ENCODE measurements at places on chromosomes 3 and 15.

- no peak for DNase-seq
Measured at GRCh38 chr3:48467110-48467454, 20.5 kb downstream of the ATRIP start.

DNA sequence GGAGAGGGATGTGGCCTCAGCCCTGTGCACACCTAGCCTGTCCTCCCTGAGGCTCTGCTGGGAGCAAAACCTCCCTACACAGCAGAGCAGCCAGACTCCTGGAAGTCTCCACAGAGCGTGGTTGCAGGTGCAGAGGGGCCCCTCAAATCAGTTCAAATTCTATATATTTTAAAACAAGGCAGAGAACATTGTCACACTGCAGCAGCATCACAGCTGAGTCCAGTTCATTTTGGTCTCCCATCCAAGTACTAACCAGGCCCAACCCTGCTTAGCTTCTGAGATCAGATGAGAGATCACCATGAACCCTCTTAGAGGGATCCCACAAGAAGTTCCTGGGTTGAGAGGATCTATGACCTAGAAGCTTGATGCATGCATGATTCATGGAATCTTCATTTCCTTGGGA is 331.0 kb upstream of the RGMA start:
- no peak for DNase-seq

DNA sequence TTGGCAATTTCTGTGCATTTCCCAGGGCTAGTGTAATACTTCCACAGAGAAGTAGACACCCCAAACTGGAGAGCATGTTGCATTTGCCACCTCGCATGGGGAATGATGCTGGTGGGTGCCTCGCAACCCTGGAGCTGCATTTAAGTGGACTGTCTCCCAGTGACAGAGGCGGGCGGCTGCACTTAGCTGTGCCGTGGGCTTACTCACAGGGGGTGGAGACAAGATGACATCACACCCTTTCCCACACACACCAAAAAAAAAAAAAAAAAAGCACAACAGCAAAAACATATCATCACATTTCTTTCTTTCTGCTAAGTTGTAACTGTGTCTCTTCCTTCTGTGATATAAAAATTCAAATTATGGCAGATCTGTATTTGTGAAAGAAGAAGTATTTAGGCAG is at the start of gene ABI3BP:
Gene ABI3BP (minus strand): TSS at position 113 of the 400 bp plus-strand sequence. CDS start 37 bp downstream, at position 76.
- DNase-seq, result peak; percentile 16

DNA sequence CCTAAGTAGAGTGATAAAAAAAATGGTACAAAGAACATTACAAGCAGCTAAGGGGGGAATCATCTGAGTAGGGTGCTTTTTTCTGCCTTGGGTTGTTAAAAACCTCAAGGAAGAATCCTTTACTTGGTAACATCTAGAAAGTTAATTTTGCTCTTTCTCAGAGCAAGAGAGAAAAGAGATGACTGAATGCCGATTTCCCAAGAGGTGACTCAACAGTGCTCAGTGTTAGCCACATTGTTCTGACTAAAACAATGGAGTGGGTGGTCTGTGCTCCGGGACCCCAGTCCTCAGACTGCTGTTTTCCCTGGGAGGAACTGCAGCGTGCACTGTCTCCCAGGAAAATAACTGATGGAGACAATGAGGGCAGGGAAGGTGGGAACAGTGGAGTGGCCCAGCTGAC is 41.1 kb upstream of the RASGRP1 start:
- no peak for DNase-seq

DNA sequence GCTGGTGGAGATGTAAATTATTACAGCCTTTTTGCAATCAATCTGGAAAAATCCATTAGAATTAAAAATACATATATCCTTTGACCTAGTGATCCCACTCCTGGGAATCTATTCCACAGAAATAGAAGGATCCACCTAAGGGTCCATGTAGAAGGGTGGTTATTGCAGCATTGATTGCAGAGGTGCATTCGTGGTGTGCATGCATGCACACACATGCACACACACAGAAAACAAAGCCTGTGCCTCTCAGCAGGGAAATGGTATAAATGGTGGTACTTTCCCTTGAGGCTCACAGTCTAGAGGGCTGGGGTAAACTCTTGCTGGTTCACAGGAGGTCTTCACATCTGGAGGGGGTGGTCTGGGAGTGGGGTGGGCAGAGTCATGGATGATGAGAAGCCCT is 19.4 kb upstream of the ADPGK start:
- DNase-seq, result no peak

DNA sequence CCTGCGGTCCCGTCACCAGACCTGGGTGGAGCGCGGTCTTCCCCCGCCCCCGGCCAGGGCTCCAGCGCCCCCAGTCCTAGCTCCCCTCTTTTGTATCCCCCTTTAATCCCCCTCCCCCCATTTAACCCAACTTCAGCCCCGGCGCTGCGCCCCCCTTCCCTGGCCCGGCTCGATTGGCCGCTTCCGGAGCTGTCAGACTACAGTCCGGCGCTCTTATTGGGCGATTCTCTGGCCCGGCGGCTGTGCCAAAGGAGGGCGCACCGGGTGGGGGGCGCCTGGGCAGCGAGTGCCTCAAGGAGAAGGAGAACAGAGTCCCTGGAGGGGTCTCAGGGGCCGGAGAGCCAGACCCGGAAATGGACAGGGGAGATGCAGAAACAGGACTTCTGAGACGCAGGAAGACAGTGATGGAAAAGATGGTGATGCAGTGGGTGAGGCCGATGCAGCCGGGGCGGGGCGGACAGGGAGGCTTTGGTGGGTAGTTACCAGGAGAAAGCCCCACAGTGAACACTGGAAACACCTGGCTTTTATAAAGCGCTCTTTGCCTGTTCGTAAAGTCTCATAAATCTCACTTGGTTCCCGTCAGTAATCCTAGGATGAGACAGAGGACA is 1.2 kb upstream of the ADCY5 start:
- no peak for DNase-seq

- DNase-seq, result no peak
Measured at GRCh38 chr3:38168151-38169026, 3.1 kb downstream of the OXSR1 start.

GRCh38 chr3:188812198-188812597 is 359.6 kb upstream of the TPRG1 start:
- no peak for DNase-seq

DNA sequence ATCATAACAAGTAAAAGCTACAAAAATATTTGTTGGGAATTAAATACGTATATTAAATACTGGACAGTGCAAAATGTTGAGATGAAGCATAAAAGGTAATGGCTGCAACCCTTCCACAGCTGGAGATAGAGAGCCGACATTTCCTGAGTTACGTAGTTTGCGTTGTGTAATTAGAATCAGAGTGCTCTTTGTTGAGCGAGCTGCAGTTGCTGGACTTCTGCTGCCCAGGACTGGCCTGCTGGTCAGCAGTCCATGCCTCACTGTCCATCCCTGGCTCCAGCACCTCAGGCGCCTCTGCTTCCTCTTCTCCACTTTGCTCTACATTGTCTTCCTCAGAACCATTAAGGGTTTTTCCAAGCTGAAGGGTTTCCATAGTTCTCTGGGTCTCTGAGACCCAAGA is 28.4 kb upstream of the SHC4 start:
- no peak for DNase-seq

DNA sequence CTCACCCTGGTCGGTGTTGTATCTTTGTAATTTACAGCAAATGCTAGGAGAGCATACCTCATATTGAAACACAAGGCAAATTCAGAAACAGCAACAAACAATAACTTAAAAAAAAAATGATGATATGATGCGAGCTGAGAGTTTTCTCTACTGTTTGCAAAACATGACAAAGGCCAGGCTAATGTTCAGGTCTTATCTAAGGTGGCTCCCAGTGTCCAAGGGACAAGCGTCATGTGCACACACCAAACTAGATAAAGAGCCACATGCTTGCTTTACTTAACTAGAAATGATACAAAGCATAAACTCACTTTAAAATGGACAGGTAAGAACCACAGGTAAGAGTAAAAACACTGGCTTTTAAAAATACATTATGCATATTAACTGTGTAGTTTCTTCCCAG is 375.9 kb downstream of the FOXP1 start:
- no peak for DNase-seq

DNA sequence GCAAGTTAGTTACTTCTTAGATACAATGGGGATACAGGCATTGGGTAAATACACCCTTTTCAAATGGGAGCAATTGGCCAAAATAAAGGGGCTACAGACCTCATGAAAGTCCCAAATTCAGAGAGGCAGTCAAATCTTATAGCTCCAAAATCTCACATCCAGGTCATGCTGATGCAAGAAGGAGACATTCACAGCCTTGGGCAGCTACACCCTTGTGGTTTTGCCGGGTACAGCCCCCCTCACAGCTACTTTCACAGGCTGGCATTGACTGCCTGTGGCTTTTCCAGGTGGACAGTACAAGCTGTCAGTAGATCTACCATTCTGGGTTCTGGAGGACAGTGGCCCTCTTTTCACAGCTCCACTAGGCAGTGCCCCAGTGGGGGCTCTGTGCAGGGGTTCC is 17.5 kb upstream of the PLSCR1 start:
- DNase-seq, result no peak

DNA sequence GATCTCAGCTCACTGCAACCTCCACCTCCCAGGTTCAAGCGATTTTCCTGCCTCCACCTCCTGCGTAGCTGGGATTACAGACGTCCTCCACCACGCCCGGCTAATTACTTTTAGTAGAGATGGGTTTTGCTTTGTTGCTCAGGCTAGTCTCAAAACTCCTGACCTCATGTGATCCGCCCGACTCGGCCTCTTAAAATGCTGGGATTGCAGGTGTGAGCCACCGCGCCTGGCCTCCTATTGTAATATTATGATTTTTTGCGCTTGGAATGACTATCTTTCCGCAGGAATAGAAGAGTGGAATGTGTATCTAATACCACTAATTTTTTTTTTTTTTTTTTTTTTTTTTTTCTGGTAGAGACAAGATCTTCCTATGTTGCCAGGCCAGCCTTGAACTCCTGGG is 1.8 kb downstream of the ARL8B start:
- no peak for DNase-seq

DNA sequence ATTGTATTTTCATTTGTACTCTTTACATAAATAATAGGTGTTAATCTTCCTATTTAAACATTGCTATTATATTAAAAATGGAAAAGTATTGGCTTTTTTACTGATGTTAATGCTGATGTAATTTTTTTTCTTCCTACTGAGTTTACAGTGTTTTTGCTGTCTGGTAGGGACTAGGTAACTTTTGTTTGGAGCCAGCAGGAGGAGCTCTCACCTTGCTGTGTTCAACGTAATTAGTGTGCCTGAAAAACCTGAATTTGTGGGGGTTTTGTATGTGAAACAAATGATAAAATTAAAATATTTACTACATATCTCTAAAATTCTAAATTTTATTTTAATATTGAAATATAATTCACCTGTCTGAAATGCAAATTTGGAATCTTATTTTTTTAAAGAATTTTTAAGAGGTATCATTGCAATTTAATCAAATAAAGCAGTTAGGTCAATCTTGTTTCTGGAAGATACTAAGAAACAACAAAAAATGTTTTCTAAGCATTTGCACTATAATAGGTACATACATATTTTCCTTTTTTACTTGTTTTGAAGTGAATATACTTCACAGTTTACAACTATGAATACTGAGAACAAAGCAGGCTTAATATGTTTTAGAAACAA is 48.8 kb downstream of the EPHA6 start:
- DNase-seq, result peak; percentile 35

DNA sequence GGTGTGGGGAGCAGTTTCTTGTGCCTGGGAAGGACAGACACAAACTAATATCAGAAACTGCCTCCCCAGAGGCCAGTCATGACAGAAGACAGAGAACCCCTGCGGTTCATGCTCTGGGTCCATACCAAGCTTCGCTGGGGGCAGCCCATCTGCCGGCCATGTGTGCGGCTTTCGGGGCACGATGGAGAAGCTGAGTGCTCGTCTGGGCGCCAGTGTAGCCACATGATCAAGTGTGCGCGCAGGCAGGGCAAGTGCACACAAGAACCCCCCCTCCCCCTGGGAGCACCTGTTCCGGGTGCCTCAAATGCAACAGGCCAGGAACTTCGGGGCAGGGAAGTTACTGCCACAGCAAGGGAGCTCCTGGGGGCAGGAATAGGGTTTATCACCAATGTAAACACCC is 1.8 kb downstream of the ADAMTS17 start:
- no peak for DNase-seq

DNA sequence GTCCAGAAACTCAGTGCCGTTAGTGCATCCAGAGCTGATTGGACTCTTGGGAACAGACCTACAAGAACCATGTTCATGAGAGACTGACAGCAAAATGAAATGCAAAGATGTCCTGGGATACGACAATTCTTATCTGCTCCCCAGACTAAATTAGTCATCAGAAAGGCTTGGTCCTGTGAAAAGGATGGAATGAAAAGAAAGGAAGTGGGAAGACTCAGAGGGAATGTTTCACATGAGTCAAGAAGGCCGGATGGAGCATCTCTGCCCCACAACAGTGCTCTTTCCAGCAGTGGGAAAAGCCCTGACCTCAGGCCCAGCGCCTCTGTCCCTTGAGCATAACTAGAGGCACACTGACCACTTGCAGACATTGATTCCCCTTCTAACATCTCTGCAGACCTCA is 39.3 kb upstream of the UACA start:
- no peak for DNase-seq

GRCh38 chr3:129052675-129053074 is 7.9 kb upstream of the GP9 start:
- no peak for DNase-seq

DNA sequence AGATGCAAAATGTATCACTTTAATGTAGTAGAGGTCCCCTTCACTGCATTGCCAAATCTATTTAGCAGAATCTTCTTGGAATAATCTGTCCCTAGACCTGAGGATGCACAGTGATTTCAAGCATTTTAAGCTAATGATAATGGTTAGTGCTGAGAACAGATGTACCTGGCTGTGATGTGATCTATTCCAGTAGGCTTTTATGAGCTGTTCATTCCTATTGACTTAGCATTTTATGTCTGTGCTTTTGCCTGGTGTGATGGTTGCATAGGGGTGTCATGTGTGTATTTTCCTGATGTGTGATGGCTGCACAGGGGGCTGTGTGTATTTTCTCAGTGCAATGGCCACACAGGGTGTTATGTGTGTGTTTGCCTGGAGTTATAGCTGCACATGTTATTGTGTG is 272.9 kb downstream of the TIGIT start:
- no peak for DNase-seq

- no peak for DNase-seq
Measured at GRCh38 chr3:175020101-175020500, 161.0 kb downstream of the NAALADL2 start.

GRCh38 chr15:53589520-53590057 is 169.9 kb downstream of the WDR72 start:
- no peak for DNase-seq

GRCh38 chr3:130291148-130291547 is 54.3 kb upstream of the COL6A5 start:
- DNase-seq, result no peak

DNA sequence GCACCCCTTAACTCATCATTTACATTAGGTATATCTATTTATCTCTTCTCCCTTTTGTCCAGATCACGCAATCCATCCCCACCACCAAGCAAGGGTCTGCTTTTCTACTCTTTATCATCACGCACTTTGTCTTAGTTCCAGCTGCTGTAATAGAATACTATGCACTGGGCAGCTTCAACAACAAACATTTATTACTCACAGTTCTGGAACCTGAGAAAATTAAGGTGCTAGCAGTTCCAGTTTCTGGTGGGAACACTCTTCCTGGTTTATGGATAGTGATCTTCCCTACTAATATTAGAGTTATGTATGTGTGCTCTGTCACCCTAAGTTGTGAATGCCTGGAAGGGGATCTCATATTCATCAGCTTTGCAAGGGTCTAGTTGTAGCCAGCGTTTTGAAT is 687.0 kb downstream of the NTRK3 start:
- DNase-seq, result no peak

GRCh38 chr3:128503164-128503651 is 10.2 kb upstream of the GATA2 start:
- DNase-seq, result no peak
